Stimulated activated CD8-positive, alpha-beta memory T cell treated with anti-CD3 and anti-CD28 coated beads, Interleukin-4, amount 100 ng/mL, for 1 hour (primary cell): ENCODE measurements at places on chromosomes 12 and 14.

DNA sequence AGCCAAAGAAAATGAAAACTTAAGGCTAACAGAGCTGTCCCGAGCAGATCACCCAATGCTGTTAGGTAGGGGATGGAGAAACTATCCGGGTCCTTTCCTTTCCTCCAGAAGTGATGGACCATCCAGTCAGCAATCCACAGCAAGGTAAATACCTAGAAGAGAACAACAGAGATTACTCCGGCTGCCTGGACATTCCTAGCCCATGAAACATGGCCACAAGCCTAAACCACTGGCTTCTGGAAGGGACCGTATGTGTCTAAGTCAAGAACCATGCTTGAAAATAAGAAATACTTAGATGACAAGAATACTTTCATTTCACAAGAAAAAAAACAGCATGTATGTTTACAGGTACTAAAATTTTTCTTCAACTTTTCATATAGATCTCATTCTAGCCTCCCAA lies 152.9 kb downstream of the SLC41A2 start:
- no peak for DNase-seq

DNA sequence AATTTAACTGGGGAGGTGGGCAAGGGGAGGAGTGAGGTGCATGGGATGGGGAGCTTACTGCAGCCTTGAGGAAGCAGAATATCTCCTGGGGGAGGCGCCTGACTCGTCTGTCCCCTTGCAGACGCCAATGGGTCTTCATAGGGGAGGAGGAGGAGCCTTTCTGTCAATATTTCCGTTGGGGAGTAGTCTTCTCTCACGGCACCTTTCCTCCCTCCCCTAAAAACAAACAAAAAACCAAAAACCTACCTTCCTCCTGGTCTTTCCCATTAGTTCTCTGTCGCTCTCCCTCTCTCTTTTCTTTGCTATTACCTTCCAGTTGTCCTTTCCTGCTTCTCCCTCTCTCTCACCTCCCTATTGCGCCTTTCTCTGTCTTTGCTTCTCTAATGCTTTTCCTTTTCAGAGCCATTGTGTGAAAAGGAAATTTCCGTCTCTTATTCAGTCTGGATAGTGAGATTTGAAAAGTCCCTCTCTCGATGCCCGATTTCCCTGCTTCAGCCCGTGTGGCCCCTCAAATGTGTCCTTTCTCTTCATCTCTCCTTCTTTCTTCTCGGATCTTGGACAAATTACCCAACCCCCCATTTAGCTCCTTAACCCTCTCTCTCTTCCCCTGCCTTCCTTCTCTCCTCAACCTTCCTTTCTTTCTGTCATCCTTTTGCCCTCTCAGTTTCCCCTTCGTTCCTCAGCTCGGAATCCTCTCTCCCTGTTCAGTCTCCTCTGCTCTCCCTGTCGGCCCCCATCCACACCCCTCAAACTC lies 5.9 kb downstream of the GPR84 start:
- no peak for DNase-seq

GRCh38 chr12:14681625-14682024 lies 14.8 kb downstream of the GUCY2C start:
- DNase-seq, result no peak

DNA sequence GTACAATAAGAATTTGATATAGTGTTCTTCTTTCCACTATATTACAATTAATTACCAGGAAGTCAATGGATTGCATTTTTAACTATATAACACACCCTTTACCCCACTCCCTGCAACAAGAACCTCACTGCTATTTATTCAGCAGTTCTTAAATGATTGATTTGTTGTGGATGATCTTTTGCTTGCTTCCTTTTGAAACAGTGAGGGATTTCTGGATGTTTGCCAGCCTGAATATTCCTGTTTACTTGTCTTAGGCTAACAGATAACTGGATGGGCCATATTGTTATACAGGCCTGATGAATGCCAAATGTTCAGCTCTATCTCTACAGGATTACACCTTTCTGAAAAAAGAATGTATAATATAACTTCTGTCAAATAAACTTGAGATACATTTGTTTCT lies 497.6 kb downstream of the APAF1 start:
- no peak for DNase-seq
